ENCODE measurements at places on chromosomes 6 and 20. TPM values are rescaled to one million over a fixed set of nuclear protein-coding genes. Genes with fewer than 3 reads are reported as not detected.

Gene ASIP
- not detected for total RNA-seq

Gene CYP21A2
- not detected for total RNA-seq

Gene PLCB4
- 5.3 TPM for total RNA-seq

DNA sequence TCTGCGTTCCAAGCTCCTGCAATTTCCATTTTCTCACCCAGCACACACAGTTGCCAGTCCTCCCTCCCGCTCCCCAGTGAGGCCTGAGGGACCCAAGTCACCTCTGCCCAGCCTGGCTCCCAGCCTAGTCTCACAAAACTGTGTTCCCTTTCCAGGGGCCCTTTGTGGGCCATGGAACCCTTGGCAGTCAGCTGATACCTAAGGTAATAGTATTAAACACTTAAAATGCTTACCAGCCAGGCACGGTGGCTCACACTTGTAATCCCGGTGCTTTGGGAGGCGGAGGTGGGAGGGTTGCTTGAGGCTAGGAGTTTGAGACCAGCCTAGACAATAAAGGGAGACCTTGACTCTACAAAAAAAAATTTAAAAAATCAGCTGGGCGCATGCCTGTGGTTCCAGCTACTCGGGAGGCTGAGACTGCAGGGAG, 3.2 kb upstream of the RBM38 start:
- DNase-seq, result no peak

GRCh38 chr6:28863604-28864325, 60.0 kb downstream of the TRIM27 start:
- DNase-seq, result peak; percentile 81

GRCh38 chr6:121920616-121921015, 478.8 kb upstream of the HSF2 start:
- DNase-seq, result no peak

GRCh38 chr6:27608916-27609883, 136.3 kb upstream of the ZNF184 start:
- peak; percentile 80 for DNase-seq
